ENCODE measurements at places on chromosomes 5 and 9.

DNA sequence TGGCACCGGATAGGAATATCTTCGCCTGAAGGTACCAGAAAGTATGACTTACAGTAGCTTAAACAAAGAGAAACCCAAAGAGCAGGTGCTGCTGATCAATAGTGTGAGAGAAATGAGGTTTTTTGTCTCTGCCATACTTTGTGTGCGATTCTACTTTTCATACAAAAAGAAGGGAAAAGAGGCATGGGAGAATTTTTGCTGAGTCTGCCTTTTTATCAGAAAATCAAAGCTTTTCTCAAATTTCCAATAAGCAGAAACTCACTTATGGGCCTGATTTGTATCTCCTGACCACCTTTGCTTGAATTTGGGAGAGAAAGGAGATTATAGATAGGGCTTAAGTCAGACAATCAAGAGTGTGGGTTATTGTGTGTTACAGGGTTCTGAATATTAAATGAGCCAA, 65.5 kb upstream of the TAF11L2 start:
- DNase-seq = no peak

GRCh38 chr9:128550226-128550625, 2.2 kb upstream of the SPTAN1 start:
- DNase-seq = peak; percentile 57

DNA sequence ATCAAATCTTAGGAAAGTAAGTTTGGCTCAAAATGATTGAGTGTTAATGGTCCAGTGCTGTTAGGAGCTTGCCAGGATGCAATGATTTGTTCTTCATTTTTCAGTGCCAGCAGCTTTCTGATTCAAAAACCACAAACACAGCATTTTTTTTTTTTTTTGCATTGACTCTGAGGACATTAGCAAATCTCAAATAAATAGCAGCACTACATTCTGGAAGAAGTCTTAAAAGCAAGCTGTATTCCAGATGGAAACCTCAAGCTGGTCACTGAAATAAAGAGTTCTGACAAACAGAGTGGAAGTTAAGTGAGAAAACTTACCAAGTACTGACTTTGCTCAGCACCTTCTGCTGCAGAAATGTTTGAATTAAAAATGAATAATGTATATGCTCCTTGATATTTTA, 1653.1 kb upstream of the CDH9 start:
- no peak for DNase-seq

DNA sequence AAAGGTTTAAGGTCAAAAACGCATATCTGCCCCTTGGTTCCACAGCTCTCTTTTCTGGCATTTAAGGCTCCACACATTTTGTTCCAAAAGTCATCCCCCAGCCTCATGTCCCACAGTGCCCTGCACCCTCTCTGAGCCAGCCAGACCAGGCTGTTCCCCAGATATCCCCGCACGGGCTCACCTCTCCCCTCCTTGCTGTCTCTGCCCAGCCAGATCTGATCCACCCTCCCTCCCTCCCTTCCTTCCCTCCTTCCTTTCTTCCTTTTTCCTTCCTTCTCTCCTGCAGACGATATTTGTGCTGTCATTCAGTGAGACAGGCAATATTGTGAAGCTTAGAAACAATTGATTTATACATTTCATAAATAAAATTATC, 37.0 kb downstream of the DUSP1 start:
- no peak for DNase-seq

DNA sequence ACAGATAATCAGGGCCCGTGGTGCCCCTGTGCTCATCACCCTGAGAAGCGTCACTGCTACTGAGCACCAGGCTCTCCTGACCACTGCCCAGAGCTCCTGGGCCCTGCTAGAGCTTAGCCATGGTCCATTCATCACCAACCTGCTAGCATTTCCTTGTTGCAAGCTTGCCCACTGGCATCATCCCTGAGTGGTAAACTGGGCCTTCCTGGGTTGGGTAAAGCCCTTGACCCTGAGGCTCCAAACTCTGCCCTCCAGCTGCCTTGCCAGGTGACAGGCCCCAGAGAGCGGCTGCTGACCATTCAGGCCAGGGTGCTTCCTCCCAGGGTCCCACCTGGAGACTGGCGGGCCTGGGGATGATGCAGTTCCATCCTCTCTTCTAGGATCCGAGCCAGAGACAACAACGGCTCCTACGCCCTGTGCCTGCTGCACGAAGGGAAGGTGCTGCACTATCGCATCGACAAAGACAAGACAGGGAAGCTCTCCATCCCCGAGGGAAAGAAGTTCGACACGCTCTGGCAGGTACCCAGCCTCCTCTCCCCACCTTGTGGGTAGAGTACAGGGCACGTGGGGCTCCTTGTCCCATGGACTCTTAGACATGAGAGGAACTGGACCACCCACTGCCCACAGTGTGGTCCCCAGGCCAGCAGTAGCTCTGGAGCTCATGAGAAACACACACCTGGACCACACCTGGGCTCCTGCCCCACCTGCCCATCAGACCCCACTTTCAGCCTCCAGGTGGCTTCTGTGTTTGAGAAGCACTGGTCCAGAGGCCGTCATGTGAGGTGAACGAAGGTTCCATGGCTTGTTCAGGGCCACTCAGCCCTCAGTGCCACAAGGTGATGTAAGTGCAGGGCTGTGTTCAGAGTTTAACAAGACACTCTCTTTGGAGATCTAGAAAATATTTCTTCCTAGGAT, 60.5 kb downstream of the SYK start:
- no peak for DNase-seq

- peak; percentile 75 for DNase-seq
Observed at GRCh38 chr5:79133657-79134451, 22.2 kb downstream of the BHMT start.

DNA sequence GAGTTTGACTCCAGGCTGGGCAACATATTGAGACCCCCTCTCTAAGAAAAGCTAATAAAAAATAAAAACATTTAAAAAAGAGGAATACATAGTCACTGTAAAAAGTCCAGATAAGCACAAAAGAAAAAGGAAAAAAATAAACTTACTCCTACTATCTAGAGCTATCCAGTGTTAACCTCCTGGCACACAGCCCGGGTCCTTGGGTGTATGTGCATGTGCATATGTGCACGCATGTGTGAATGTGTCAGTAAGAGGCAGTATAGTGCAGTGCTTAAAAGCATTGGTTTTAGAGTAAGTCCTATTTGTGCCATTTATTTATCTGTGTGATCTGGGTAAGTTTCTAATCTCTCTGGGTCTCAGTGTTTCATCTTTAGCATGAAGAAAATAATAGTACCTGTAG, 26.7 kb downstream of the FAM219A start:
- no peak for DNase-seq

- DNase-seq = no peak
Observed at GRCh38 chr5:57508211-57508610, 25.6 kb upstream of the ACTBL2 start.

DNA sequence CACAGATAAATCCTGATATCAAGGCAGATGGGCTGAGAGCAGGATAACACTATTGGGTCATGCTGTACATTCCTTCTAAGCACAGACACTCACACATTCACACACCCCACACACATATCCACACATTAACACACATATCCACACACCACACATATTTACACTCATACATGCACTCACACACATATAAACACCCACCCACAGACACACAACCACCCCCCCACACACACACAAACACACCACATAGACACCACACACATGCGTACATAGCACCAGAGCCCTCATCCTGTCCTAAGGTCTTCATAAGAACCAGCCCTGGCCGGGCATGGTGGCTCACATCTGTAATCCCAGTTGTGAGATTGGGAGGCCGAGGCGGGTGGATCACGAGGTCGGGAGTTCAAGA, 322.3 kb upstream of the ADCY2 start:
- no peak for DNase-seq

- DNase-seq = no peak
Observed at GRCh38 chr9:138009803-138010690, 132.5 kb downstream of the CACNA1B start.

- DNase-seq = no peak
Observed at GRCh38 chr9:112757282-112757883, 6.8 kb downstream of the SNX30 start.

DNA sequence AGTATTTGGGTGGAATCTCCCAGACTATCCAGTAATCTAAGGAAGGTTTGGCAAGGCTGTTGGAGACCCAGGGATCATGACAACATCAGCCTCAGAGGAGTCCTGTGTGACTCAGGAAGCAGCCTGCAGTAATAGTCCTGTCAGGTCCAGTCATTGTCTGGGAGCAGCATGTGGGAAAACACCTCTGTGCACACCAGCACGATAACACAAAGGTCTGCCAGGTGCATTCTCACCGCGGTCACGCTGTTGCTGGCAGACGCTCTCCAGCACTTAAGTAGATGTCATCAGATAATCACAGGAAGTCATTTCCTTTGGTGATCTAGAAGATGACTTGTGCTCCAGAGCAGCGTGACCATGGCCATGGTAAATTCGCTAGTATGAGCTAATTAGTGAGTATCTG, 99.2 kb upstream of the IQGAP2 start:
- DNase-seq = no peak

GRCh38 chr9:97740848-97741821, 44.0 kb upstream of the XPA start:
- peak; percentile 37 for DNase-seq

- no peak for DNase-seq
Observed at GRCh38 chr9:98943682-98944056, at the start of gene COL15A1. COL15A1 (plus strand) TSS chr9:98943907; CDS start chr9:98944062, 155 bp downstream.

DNA sequence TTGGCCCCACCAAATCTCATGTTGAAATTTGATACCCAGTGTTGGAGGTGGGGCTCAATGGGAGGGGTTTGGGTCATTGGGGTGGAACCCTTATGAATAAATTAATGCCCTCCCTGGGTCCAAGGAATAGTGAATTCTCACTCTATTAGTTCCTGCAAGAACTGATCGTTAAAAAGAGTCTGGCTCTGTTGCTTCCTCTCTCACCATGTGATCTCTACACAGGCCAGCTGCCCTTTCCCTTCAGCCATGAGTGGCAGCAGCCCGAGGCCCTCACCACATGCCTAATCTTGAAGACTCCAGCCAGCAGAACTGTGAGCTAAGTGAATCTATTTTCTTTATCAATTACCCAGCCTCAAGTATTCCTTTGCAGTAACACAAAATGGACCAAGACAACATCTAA, 106.0 kb downstream of the CAAP1 start:
- DNase-seq = no peak

DNA sequence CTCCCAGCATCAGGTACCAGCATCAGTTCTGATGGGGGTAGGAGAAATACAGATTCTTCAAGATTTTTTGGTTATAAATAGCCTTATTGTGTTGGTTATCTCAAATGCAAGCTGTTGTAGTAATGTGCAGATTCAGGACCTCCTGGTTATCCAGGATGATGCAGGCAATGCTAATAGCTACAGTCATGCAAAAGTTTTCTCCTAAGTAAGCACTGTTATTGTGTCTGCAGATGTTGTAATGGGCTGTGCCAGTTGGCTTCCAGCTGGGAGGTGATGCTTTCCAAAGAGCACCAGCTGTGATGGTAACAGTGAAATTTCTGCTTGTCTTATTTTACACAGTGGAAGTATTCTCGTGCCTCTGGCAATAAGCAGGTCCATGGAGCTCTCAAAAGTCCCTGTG, 719.2 kb upstream of the CTNND2 start:
- no peak for DNase-seq

GRCh38 chr9:31601666-31602065, 782.8 kb upstream of the ACO1 start:
- DNase-seq = no peak

DNA sequence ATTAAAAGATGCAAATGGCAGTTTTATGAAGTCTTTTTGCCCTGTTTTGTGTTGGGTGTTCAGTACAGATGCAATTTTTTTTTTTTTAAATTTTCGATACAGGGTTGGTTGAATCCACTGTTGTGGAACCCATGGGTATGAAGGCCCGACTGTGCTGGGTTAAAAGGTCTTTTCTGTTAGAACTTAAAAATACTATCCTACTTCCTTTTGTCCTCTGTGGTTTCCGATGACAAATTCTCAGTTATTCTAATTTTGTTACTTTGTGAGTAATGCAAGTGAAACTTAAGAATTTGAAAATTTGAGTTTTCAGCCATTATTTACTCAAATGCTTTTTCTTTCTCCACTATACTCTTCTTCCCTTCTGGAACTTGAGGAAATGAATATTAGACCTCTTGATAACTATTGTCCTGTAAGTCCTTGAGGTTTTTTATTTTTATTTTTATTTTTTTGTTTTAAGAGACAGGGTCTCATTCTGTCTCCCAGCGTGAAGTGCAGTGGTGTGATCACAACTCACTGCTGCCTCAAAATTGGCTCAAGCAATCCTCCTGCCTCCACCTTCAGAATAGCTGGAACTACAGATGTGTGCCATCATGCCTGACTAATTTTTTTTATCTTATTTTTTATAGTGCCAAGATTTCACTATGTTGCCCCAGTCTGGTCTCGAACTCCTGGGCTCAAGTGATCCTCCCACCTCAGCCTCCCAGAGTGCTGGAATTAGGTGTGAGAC, 67.5 kb downstream of the ZCCHC7 start:
- no peak for DNase-seq

- DNase-seq = no peak
Observed at GRCh38 chr9:76725885-76726284, 38.4 kb upstream of the PCA3 start.

DNA sequence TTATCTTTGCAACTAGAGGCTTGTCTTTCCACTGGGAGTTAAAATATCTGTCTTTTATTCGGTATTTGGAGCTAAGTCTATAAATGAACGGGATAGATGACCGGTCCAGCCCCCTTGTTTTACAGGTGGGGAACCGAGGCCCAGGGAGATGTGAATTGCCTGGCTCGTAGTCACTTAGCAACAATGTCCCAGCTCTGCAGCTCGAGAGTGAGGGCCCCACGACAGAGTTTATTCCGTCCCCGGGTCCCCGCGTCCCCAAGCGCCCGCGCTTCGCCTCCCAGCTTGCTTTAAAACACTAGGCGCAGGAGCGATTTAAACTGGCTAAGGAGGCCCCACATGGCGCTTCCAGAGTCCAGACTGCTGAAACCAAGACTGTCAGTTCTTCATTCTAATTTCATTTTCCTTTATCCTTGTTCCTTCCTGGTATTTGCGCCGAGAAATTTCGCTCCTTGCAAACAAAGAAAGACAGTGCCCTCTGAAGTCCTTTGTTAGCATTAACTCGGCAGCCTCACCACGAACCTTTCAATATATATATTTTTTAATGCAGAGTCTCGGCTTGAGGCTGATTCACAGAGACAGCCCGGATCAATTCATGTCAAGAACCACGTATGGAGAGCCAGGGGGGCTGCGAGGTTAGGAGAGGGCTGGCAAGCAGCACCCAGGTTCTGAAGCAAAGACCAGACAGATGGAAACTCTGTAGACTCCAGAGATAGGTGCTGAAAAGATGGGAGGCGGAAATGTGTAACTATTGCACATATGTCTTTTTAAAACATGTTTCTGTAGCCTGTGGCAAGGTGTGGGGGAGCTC, 1.4 kb upstream of the ENC1 start:
- peak; percentile 24 for DNase-seq

- DNase-seq = no peak
Observed at GRCh38 chr9:113479174-113479621, 15.7 kb downstream of the RGS3 start.

DNA sequence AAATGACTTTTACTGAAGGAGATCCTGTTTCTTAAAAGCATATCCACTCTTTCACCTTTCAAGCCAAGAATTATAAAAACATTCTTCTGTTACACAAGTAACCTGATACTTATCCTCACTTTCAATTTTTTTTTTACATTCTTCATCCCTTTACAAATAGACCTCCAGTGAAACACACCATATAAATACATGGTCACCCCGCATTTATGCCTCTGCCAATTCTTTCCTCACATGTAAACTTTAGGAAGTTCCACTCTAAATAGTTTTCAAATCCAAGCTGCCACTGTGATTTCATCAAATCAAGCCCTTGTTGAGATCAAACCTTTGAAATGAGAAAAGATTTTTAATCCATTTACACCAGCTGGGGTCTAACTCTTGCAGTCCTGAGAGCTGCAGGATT, 40.0 kb downstream of the GAS1 start:
- DNase-seq = no peak

- DNase-seq = no peak
Observed at GRCh38 chr5:129125819-129126218, 31.3 kb downstream of the ISOC1 start.

- DNase-seq = no peak
Observed at GRCh38 chr5:94442991-94443390, 175.4 kb downstream of the KIAA0825 start.
